T-helper 17 cell (primary cell): ENCODE measurements at places on chromosomes 5 and 9. TPM values are rescaled to one million over a fixed set of nuclear protein-coding genes. Genes with fewer than 3 reads are reported as not detected.

Gene LTC4S
- 6.8 TPM for total RNA-seq

GRCh38 chr5:85604378-85604777 is 1013.4 kb upstream of the COX7C start:
- DNase-seq = no peak

Gene SHB
- total RNA-seq = 1.5 TPM

- no peak for DNase-seq
Observed at GRCh38 chr5:148540647-148541046, 113.7 kb downstream of the HTR4 start.
